ENCODE measurements at places on chromosomes 2 and 18.

GRCh38 chr2:101264360-101264939 is 11.8 kb downstream of the CNOT11 start:
- no peak for DNase-seq

GRCh38 chr2:136645236-136645828 is 120.0 kb upstream of the THSD7B start:
- DNase-seq: no peak

DNA sequence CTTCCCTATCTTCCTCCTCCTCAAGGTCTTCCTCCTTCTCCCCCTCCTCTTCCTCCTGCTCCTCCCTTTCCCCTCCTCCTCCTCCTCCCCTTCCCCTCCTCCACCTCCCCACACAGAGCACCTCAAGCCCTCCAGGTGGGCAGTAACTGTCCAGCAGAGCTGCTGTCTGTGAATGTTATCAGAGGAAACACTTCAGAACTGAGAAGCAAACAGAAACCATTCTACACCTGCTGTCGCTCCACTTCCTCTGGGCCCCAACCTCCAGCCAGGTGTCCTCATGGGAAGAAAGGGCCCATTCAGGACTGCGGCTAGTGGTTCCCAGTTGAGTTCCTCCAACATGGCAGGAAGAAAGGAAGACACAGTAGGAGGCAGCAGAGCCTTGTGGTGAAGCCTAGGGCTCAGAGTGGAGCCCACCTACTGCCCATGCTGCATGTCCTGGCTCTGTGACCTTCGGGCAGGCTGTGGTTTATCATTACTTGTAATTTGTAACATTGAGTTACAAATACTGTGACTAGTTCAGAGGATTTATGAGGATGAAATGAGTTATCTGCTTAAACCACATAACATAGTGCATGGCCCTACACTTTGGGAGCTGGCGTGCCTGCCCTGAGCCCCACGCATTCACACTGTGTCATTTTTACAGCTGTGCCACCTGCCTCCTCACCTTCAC is 165.9 kb upstream of the ID2 start:
- DNase-seq: no peak

DNA sequence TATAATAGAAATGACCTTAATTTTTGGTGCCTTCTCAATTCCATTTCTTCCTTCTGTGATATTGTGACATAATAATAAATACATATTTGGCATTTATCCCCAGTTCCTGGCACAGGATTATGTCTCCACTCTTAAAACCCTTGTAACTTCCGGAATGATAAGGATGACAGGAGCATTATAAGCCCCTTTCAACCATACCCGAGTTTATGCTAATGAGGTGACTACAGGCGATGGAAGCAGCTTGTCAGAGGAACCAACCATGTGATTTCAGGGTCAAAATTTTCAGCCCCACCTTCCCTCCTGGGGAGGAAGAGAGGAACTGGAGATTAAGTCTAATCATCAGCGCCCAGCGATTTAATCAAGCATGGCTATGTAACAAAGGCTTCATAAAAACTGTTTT is 528.5 kb upstream of the CRIM1 start:
- no peak for DNase-seq

- no peak for DNase-seq
Measured at GRCh38 chr2:218017211-218018053, 14.6 kb upstream of the TNS1 start.

- peak; percentile 96 for DNase-seq
Measured at GRCh38 chr2:207513551-207514257, 16.1 kb upstream of the CREB1 start.

DNA sequence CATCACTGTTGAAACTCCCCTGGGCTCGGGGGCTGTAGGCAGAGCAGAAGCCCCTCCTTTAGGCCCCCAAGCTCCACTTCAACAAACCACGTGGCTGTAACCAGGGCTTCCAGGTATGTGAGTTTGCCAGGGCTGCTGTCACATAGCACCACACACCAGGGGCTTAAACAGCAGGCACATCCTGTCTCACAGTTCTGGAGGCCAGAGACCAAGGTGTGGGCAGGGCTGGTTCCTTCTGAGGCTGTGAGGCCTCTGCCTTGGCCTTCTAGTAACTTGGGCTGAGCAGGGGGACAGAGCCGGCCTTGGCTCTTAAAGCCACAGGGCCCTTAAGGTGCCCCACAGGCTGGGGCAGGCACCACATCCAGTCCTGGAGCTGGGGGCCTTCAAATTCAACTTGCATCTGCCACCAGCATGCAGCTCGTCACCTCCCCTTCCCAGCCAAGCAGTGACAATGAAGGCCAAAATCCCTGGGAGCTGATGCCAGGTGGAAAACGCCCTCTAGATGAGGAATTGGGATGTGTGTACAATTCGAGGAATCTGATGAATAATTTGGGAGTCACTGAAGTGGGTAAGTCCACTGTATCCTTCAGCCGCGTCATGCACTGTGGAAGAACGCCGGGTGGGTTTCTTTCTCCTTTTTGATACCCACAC is 104.2 kb upstream of the ODC1 start:
- DNase-seq: no peak

DNA sequence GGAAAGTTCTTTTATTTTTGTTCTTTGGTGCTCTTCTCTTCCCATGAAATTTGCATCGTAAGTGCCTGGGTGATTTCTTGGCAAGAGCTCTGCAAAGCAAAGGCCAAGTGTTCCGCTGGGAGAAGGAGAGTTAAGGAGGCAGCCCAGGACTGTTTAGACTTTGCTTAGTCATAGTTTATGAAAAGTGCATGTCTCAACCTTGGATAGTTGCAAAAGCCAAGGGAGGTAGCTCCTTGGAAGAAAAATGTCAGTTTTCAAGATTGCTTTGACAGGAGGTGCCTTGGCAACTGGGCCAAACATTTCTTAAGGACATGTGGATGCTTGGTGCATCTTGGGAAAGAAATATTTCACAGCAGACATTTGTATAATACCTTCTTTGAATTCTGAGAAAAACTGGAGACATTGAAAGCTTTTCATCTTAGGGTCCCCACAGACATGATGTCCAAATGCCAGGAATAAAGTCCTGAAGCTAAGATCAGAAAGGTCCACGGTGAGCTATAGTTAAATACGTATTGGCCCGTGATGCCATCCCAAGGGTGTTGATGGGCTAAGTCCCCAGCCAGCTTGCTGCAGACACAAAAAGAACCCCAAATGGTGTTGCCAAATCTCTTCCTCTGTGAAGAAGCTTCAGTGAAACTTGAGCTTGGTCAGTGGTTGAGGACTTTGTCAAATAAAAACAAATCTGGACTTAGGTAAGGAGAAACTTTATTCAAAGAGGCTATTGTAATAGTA is 96.3 kb upstream of the THUMPD2 start:
- DNase-seq: peak; percentile 81

- peak; percentile 6 for DNase-seq
Measured at GRCh38 chr2:219769090-219769910, 141.9 kb downstream of the SLC4A3 start.

GRCh38 chr18:36284671-36285295 is 12.7 kb upstream of the FHOD3 start:
- peak; percentile 56 for DNase-seq

GRCh38 chr2:219109471-219109870 is 48.8 kb upstream of the IHH start:
- no peak for DNase-seq

DNA sequence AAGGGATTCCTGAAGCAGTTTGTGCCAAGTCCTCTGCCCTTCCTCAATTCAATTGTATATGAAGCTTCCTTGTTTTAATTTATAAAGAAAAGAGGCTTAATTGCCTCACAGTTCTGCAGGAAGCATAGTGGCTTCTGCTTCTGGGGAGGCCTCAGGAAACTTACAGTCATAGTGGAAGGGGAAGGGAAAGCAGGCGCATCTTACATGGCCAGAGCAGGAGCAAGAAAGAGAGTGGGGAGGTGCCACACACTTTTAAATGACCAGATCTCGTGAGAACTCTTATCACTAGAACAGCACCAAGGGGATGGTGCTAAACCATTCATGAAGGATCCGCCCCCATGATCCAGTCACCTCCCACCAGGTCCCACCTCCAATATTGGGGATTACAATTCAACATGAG is 114.2 kb downstream of the SGPP2 start:
- DNase-seq: no peak

Measured in mammary epithelial cell (primary cell).